A549 treated with RU486 at 1 μM for 4 hours (cell line): ENCODE measurements at places on chromosomes 11 and 22. TPM values are rescaled to one million over a fixed set of nuclear protein-coding genes. Genes with fewer than 3 reads are reported as not detected.

PATE2 gene
- not detected in 5 replicates for total RNA-seq

KCNA4 gene
- total RNA-seq, result not detected in 5 replicates

APOL3 gene
- total RNA-seq, result 0.45 TPM in 1 of 5 replicates, not detected in the others

IGSF9B gene
- total RNA-seq, result 0.54 to 1.5 TPM (median 1.2 TPM) in 5 replicates

TMEM191C gene
- 0.84 to 1.3 TPM (median 1.1 TPM) in 5 replicates for total RNA-seq

TCN2 gene
- total RNA-seq, result 4.3 to 5.5 TPM (median 4.6 TPM) in 5 replicates

CRYAB gene
- total RNA-seq, result 5.7 to 13.0 TPM (median 7.1 TPM) in 5 replicates

SEPTIN3 gene
- 0.80 to 1.3 TPM (median 1.2 TPM) in 5 replicates for total RNA-seq
